ENCODE measurements at places on chromosomes 6 and 20. TPM values are rescaled to one million over a fixed set of nuclear protein-coding genes. Genes with fewer than 3 reads are reported as not detected.

DNA sequence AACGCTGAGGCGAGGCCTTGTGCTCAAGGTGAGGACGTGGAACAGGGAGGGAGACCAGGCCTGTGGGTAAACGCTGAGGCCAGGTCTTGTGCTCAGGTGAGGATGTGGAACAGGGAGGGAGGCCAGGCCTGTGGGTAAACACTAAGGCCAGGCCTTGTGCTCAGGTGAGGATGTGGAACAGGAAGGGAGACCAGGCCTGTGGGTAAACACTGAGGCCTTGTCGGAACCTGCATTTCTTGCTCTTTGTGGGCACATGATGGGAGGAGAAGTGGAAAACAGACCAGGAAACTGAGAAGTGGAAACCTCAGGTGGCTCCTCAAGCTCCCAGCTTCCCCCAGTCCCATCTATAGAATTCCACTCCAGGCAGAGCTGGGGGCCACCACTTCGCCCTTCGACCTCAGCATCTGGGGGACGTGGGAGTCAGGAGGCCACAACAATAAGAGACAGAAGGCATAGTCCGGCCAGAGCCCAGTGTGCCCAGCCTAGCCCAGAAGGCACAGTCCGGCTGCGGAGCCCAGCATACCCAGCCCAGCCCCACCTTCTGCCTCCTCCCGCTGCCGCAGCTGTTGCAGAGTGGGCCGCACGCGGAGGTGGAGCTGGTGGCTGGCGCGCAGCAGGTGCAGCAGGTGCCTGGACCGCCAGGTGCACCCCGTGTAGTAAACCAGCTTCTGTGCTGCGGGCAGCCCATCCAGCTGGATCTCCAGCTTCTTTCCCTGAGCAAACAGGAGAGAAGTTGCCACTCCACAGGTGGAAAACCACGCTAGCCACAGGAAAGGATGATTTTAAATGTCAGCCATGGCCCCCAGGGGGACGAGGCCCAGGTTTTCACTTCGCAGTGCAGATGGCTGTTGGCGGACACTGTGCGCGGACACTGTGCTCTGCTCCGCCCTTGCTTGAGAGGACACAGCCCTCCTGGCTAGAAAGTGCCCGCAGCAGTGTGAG is 17.5 kb downstream of the FRMD1 start:
- no peak for DNase-seq

DNA sequence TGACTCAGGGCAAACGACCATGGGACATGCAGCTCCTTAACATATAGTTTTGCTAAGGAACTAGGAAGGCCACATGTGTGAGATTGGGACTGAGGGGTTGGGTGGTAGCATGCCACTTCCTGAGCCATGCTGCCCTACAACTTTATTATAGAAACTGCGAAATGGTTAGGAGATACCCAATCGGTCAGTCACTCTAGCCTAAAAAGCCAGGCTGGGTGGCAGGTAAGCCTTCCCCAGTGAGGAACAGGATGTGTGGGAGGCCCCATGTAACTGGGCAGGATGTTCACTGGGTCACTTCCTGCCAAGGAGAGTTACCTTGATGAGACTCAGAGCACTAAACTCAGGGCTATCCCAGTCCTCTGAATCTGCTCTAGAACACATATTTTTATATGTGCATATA is 123.5 kb downstream of the MAP3K7 start:
- DNase-seq = no peak

DNA sequence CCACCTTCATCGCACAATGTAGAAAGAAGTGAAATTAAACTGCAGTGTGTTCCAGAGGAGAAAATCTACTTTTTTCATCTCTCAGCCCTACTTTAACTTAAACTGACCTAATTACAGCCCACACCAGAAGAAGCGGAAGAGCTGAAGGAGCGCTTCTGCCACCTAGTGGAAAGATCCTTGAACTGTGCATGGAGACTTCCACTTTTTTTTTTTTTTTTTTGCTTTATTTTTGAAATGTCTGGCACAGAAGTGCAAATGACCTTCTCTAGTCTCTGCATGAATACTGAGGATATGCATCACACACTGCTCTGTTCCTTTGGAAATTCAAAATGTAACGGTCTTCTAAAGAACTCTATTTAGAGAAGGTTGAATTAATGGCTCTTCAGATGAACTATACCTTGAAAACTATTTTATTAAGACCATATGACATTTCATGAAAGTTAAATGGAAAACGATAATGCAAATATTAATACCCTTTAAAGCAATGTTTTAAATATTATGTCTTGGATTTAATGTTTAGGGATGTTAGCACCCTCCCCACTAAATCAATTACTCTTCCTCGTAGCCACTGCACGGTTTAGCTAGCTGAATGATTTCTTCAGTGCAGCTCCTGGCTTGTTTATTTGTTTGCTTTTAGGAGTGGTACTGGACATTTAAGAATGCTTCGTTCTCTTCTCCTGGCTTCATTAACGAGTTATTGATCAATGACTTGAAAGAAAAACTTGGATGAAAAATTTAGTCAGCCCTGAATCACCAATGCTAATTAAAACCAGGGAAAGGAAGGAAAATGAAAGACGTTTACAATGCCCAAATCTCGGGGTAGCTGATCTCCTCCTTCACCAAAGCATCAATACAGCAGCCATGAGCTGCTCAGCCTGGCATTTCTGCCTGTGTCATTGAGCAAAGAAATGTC is 569.6 kb upstream of the GJE1 start:
- peak; percentile 81 for DNase-seq

DNA sequence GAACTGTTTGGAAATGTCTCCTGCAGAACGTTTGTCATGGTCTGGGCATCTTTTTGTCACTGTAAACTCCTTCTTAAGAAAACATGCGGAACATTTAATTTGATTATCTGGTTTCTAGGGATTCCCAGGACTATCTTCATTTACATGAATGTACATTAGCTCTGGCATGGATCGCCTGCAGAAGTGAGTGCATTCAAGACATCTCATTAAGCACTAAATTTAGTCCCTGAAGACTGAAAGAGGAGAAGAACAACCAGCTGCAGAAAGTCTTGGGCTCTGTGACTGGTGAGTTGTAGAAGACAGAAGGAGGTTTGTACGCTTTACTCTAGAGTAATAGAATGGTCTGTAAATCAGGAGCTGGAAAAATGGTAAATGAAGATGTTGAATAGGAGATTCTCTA is 540.7 kb downstream of the BCKDHB start:
- no peak for DNase-seq

DNA sequence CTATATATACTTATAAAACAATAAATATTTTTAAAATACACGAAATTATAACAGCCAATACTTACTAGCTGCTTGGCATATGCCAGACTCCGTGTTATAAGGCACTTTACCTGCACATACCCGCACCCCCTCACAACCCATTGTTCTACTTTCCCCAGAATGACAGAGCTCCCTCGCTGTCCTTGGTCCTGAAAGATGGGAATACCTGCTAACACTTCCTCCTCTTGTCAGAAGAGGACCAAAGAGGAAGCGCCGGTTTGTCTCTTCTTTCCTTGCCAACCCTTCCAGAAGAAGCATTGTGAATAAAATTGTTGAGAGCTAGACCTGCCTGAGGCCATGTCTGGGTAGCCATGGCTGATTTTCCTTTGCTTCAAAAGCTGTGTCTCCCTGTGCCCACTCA is 149.3 kb downstream of the PTPRT start:
- no peak for DNase-seq

DNA sequence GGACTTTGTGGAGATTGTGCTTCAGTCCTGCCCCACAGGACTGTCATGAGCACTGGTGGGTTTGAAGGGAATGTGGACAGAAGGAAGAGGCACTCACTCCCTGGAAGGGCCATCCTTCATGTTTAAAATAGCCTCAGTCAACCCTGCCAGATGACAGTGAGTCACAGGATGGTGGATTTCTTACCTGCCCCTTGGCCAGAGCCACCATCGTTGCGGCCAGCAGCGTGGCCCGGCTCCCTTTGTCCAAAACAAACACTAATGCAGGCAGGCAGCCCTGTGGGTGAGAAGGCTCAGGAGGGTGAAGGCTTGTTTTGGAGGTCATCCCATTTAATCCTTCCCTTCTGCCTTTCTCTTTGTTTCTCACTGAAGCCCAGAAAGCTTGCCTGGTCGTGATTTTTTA is 422.7 kb downstream of the CD83 start:
- DNase-seq = peak; percentile 32

DNA sequence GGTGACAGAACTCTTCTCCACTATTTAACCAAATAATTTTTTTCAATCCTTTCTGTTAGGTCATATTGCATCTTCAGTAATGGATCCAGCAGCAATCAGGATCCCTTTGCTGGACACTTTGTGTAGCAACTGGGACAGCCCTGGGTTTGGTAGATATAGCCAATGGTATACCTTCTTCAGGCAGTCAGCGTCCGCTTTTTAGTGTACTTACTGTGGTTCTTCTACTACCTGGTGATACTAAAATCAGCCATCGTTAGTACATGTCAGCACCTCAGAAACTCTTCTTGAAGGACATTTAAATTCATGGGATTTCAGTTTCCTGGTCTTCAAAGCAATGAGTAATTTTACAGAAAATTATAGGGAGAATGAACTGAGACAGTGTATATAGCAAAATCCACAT is 93.5 kb downstream of the ADGRG6 start:
- DNase-seq = no peak

DNA sequence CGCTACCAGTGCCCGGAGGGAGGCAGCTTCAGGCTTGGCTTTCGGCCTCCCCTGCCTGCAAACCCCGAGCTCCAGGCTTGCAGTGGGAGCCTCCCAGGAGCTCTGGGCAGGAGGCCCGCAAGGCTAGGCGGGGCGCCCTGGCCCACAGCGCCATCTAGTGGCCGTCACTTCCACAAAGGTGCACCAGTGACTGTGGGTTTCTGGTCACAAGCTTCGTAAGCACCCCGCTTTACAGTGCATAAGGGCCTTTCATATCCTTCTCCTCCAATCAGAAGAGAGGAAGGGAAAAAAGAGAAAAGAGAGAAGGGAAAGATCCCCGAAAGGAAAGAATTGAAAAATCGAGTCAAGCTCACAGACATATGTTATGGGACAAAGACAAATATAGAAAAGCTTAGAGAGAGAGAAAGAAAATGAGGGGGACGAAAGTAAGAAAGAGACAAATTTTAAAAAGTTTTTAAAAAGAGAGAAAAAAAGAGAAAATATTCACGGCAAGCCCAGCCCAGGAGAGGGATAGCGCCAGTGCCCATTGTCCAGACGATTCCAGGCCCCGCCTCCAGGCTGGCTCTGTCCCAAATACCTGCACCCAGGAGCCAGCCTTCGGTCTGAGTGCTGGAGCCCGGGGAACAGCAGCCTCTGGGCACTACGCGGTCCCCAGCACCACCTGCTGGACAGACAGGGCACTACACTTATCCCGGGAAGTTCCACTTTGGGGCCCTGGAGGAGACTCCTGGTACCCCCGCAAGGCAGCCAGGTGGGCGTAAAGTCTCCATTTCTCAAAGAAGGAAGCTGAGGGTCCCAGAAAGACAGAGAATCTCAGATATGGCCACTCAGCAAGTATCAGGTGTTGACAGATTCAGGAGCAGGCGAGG is 207.1 kb downstream of the PREX1 start:
- peak; percentile 72 for DNase-seq

DNA sequence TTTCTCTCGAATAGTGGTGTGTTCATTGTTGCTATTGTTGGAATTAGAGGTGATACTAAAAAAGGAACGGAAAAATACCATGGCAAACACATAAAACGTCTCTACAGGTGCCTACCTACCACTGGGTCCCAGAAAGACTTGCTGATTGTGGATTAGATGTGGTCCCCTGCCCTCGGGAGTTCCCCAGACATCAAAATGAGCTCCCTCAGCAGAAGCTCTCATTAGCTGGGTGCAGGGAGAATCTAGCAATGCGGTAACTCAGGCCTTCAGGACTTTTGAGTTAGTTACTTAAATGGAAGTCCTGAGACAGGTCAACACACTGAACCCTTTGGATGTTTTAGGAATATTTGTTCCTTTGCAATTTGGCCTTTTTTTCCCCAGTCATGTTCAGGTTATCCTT is 6.1 kb downstream of the IRF4 start:
- DNase-seq = no peak

- DNase-seq = no peak
These were observed 47.7 kb downstream of the DNAH8 start for GRCh38 chr6:38762848-38763247.

DNA sequence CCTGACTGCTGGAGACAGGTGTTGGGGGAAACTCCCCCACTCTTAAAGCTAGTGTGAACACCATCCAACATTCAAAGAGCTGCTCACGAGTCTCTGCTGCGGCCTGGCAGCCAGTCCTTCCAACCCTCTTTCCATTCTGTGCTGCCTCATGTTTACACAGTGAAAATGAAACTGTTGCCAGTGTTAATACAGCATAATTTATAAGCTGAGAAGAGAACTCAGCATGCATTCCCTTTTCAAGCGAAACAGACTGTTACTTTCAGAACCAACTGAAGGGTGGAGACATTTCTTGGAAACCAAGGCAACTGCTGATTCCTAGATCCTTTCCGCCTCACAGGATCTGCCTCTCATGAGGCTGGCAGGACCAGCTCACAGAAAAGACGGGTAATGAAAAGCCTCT is 533.8 kb upstream of the ID4 start:
- DNase-seq = no peak

DNA sequence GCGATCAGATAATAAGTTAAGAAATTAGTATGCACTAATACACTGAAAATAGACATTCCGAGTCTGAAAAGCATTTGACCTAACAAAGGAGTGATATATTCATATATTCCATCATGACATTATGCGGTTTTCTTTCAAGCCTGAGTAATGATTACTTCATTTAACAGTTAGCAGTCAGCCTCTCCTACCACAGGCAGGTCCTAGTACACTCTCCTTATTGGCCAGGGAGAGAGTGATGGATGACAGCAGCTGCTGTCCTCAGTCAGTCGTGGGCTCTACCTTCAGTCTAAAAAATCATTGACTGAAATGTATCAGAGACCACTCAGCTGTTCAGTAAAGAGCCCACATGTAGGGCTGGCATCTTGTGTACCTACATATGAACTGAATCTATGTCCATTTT is 33.2 kb upstream of the VGLL2 start:
- DNase-seq = peak; percentile 33

DNA sequence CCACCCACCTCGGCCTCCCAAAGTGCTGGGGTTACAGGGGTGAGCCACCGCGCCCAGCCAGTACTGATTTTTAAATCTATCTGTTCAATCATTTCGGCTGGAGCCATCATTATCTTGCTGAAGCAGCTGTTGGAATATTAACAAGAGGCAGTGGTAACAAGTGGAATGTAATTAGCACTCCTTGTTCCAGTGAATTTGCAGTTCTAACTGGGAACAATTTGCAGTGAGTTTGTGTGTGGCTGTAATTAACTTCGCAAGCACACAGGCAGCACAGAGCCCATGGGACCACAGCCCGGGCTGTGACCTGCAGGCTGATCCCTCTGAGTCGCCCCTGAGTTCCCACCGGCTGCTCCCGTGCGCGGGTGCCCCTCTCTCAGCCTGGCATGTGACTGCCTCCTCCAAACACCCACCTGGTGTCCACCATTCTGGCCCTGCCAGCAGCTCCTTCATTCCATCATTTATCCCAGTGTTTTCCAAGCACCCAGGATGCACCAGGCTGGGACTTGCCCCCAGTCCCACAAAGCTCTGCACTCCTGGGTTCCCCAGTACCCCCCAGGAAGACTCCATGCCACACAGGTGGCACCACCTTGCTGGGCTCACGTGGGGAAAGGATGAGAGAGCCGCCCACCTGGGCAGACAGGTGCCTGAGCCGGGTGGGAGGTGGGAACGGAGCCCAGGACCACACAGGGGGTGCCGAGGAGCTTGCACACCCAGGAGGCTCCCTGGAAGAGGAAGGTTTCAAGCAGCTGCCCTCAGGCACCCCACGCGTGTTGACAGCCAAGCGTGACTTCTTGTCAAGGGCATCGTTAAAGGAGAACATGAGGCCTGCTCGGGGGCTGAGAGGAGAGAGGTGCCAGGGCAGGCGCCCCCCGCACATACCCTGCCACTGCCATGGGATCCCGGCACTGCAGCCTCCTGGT is 75.2 kb downstream of the YTHDF1 start:
- no peak for DNase-seq

OOEP gene
- not detected for total RNA-seq

GMNN gene
- total RNA-seq = 78.2 TPM

TAGAP gene
- not detected for total RNA-seq

DLK2 gene
- 3.8 TPM for total RNA-seq
